ENCODE measurements at places on chromosomes 3 and 15.
A peak's percentile ranks its signal among the peaks of the same experiment; 100 is the strongest.

GRCh38 chr3:142818651-142819050 is 70.2 kb downstream of the PCOLCE2 start:
- no peak for DNase-seq

DNA sequence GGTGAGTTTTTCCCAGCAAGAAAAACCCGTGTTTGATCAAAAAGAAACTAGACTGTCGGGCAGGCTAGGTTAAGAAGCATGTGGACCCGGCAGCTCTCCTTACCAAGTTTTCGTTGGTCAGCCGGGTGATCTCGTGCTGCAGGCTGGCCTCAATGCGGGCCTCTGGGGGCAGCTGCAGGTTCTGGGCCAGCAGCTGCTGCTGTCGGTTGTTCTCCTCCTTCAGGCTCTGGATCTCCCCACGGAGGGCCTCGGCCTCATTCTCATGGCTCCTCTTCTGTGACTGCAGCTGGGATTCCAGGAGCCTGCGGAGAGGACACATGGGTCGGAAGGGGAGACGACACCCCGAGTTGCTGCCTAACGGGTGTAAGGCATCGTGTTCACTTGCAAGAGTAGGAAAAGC is 44.5 kb upstream of the MYO5C start:
- DNase-seq, result no peak

DNA sequence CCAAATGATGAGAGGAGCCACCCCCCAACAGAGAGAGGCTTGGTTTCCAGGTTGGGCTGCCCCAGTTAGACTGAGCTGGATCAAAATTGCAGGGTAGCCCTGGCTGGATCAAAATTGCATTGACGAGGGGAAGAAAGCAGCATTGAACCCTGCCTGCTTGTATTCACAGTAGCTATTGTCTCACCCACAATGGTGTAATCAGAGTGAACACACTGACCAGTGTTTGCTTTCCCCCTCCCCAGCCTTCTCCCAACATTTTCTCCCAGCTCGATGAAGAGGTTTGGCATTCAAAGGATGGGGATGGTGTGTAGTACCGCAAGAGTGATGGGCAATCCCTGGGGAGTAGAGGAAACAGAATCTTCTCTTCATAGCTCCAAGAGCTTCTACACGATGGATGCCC is 223.8 kb downstream of the ADAMTS9 start:
- DNase-seq, result no peak

DNA sequence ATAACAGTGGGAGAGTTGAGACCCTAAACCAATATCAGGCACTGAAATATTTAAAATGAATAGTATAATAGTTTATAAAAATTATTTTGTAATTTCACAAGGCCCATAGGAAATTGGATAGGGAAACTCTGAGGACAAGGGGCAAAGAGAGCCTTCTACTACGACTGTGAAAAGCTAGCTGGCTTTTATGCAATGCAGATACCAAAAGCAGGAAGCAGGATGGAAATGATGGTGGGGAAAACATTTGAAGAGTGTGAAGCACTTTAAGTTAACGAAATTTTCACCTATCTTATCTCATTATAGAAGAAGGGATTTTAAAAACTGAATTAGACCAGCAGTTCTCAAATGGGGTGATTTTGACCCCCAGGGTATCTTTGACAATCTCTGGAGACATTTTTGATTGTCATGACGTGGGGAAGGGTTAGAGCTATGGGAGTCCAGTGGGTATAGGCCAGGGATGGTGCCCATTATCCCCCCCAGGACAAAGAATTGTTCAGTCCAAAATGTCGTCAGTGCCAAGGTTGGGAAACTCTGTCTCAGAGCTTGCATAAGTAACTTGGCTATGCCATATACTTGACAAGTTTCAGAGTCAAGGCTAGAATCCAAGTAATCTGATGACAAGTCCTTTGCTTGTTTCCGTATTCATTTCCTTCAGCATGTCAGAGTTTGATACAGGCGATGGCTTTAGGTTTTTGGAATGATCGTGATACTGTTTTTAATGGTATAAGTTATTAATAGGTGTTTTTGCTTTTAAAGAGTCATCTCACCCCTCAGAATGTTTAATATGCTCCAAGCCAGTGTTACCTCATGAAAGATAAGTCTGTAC is 126.0 kb downstream of the IL5RA start:
- DNase-seq, result no peak

- no peak for DNase-seq
These were observed 72.1 kb upstream of the ACAD9 start for GRCh38 chr3:128807186-128807830.

DNA sequence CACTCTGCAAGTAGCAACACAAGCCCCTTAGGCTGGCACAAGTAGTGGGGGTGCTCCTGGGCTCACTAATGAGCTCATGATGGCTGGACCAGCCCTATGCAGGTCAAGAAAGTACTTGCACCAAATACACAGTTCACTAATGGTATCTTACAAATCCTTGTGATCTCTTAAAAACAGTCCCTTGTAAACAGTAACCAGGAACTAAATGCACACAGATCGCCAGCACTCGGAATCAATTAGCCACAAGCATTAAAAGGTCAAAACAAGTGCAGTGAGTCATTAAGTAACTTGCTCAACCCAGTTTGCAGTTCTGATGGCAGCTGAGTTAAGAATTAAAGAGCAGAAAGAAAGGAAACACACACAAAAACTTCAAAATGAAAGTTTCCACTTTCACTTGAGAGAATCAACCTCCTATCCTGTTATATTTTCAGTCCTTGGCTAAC is 43.2 kb downstream of the ARHGEF3 start:
- peak; percentile 60 for DNase-seq

- no peak for DNase-seq
These were observed 19.8 kb downstream of the IQSEC1 start for GRCh38 chr3:13053420-13053819.

DNA sequence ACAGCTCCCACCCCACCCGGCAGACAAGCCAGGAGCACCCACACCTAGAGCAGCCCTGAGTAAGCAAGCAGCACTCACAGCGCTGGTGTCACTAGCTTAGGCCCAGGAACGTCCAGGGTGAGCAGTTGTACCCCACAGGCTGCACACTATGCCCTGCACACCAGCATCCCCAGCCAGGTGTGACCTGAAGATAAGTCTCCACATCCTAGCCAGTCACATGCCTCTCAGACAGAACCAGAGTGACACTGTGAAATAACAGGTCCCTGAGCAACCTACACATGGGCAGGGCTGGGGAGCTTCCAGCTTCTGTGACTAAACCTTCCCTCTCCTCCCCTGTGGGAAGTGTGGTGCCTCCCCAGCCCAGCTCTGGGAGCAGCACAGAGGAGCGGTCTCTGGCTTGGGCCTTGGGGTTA is 253.6 kb downstream of the UACA start:
- no peak for DNase-seq

All from CD4-positive, alpha-beta T cell treated with Interleukin-17A for 1 hour (primary cell).